Transverse colon (tissue), 4 donors: ENCODE measurements at places on chromosomes 1 and 21. TPM values are rescaled to one million over a fixed set of nuclear protein-coding genes. Genes with fewer than 3 reads are reported as not detected.
A peak's percentile ranks its signal among the peaks of the same experiment; 100 is the strongest.

Gene PLA2G2A
- total RNA-seq, result 154 TPM

GRCh38 chr21:37551331-37551992 is 184.9 kb downstream of the DYRK1A start:
- no peaks in the 10 kb centered on the region for H3K27me3 ChIP-seq
- H3K27ac ChIP-seq, result peak overlapping the region; percentile 1
- peaks cover 19% of the 10 kb centered on the region for H3K4me1 ChIP-seq
- H3K36me3 ChIP-seq, result no peaks in the 10 kb centered on the region

Gene PLA2G5
- not detected for total RNA-seq

GRCh38 chr1:159161001-159161718 is 10.3 kb upstream of the CADM3 start:
- H3K4me3 ChIP-seq, result no peak overlapping the region

DNA sequence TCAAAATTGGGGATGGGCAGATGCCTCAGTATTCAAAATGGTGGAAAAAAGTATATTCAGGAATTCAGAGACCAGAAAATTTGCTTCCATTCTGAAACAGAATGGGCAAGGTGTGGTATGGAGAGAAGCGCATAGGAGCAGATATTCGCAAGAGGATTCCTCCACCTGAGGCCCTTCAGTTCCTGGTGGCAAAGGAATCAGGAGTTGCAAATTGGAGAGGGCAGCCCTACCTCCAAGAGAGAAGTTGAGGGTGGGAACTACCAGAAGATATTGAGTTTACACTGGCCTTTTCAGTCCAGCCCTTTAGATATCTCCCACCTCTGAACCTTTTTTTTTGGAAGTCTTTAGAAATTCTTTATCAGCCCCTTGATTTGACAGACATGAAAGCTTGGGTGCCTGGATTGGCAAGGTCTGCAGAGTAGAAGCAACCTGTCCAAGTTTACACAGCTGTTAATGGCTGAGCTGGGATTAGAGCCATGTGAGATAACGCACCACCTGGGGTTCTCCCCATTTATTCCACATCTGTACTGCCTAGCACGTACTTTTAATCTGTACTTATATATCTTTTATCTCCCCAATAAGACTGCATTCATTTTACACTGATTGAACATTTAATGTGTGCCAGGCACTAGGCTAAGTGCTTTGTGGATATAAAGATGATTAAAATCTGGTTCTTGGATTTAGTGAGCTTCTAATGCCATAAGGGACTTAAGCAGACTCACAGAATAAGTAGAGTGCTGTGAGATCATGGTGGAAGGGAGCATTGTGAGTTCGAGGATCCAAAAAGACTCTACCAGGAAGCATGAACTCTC is 99.5 kb downstream of the NGF start:
- no peak for DNase-seq
- H3K36me3 ChIP-seq, result no peaks in the 10 kb centered on the region
- H3K4me3 ChIP-seq, result no peak overlapping the region
- H3K4me1 ChIP-seq, result no peaks in the 10 kb centered on the region
- no peak overlapping the region for H3K27ac ChIP-seq
- no peaks in the 10 kb centered on the region for H3K27me3 ChIP-seq

Gene ICOSLG
- 3.3 TPM for total RNA-seq

Gene PRAMEF2
- not detected for total RNA-seq

Gene PKP1
- not detected for total RNA-seq

GRCh38 chr1:8325771-8326170 is 7.9 kb downstream of the SLC45A1 start:
- H3K36me3 ChIP-seq, result no peaks in the 10 kb centered on the region
- H3K27me3 ChIP-seq, result no peaks in the 10 kb centered on the region
- H3K27ac ChIP-seq, result no peak overlapping the region

- H3K27me3 ChIP-seq, result peaks cover 27% of the 10 kb centered on the region
- H3K36me3 ChIP-seq, result no peaks in the 10 kb centered on the region
- no peaks in the 10 kb centered on the region for H3K4me1 ChIP-seq
- H3K27ac ChIP-seq, result no peak overlapping the region
These were observed 96.0 kb downstream of the IGSF21 start for GRCh38 chr1:18203645-18204044.

- H3K36me3 ChIP-seq, result no peaks in the 10 kb centered on the region
- no peaks in the 10 kb centered on the region for H3K27me3 ChIP-seq
- DNase-seq, result peak; percentile 45
- H3K4me3 ChIP-seq, result no peak overlapping the region
These were observed 289.8 kb downstream of the NTNG1 start for GRCh38 chr1:107430540-107431228.

GRCh38 chr21:29726044-29726443 is 213.8 kb downstream of the GRIK1 start:
- no peak overlapping the region for H3K4me3 ChIP-seq
- peak overlapping the region; percentile 8 for H3K27ac ChIP-seq
- H3K27me3 ChIP-seq, result no peaks in the 10 kb centered on the region
- DNase-seq, result no peak
- H3K4me1 ChIP-seq, result no peaks in the 10 kb centered on the region

DNA sequence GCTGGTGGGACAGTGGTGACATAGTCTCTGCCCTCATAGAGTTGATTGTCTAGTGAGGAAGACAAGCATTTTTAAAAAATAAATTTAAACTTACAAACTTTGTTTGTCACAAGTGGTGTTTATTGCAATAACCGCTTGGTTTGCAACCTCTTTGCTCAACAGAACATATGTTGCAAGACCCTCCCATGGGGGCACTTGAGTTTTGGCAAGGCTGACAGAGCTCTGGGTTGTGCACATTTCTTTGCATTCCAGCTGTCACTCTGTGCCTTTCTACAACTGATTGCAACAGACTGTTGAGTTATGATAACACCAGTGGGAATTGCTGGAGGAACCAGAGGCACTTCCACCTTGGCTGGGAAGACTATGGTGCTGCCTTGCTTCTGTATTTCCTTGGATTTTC is 58.4 kb downstream of the LAMC2 start:
- no peaks in the 10 kb centered on the region for H3K36me3 ChIP-seq
- no peaks in the 10 kb centered on the region for H3K27me3 ChIP-seq
- peak; percentile 68 for DNase-seq
- H3K27ac ChIP-seq, result peak overlapping the region; percentile 68
